Ureter (tissue), 1 donor: ENCODE measurements at places on chromosomes 7 and 10. TPM values are rescaled to one million over a fixed set of nuclear protein-coding genes. Genes with fewer than 3 reads are reported as not detected.

PTPRE gene
- total RNA-seq = 33.0 TPM

GRCh38 chr7:50502001-50502684 is 52.0 kb upstream of the FIGNL1 start:
- peak; percentile 74 for DNase-seq

GRCh38 chr10:124722798-124723783 is 21.1 kb downstream of the FAM53B start:
- DNase-seq = no peak

DNA sequence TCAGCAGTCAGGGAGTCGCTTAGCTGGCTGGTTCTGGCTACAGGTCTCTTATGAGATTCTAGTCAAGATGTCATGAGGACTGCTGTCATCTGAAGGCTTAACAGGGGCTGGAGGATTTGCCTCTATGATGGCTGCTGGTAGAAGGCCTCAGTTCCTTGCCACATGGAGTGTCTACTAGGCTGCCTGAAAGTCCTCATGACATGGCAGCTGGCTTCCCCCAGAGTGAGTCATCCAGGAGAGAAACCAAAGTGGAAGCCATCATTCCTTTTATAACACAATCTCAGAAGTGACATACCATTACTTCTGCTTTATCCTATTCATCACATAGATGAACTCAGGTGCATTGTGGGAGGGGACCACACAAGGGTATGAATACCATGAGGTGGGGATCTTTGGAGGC is 75.1 kb downstream of the EXOC6 start:
- DNase-seq = no peak

GRCh38 chr10:120131183-120131582 is 238.7 kb downstream of the SEC23IP start:
- DNase-seq = no peak

DNA sequence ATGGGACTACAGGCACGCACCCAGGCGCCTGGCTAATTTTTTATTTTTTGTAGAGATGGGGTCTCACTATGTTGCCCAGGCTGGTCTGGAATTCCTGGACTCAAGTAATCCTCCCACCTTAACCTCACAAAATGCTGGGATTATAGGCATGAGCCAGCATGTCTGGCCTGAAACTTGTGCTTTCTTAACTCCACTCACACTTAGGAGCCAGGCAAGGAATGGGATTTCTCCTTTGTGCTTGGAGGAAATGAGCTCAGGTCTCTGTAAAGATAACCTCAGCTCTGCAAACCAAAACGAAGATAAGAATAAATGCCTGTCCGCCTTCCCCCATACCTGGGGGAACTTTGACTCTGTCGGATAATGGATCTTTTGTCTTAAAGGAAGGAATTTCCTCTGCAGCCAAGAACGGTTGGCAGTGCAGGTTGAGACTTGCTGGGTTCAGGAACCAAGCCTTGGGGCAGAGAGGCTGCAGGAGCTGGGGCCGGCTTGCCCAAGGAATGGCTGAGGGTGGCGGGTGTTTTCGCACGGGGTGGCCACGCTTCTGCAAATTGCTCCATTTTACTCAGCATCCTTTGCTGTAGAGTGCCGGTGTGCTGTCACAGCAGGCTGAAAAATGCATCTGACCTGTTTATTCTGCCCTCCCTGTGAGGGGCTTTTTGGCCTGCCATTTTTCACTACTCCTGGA is 174.2 kb downstream of the KIAA1217 start:
- peak; percentile 69 for DNase-seq

DNA sequence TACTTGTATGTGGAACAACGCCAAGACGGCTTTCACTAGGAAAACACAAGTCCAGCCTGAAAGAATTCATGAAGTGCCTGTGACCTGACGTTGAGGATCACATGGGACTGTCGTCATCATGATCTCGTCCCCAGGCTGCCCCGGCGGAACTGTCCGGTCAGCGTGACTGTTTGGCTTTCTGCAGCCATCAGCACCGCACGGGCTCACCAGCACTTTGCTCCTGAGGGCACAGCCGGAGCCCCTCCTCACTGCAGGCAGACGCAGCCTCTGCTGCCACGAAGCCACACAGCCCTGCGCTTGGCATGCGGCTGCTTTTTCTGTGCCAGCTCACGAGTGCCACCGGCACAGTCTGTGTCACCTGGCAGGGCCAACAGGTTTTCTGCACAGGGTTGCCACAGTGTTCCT is 9.4 kb upstream of the GET4 start:
- DNase-seq = peak; percentile 67

DNA sequence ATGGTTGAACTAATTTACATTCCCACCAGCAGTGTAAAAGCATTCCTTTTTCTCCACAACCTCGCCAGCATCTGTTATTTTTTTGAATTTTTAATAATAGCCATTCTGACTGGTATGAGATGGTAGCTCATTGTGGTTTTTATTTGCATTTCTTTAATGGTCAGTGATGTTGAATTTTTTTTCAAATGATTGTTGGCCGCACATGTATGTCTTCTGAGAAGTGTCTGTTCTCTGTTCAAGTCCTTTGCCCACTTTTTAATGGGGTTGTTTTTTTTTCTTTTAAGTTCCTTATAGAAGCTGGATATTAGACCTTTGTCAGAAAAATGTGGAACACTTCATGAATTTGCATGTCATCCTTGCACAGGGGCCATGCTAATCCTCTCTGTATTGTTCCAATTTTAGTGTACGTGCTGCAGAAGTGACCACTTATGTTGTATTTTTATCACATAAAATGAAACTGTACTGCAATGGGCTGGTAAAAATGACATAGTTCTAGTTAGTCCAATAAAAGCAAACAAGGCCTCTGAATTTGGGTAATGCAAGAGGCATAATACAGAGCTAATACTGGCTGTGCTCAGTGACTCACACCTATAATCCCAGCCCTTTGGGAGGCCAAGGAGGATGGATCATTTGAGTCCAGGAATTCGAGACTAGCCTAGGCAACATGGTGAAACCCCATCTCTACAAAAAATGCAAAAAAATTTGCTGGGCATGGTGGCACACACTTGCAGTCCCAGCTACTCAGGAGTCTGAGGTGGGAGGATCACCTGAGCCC is 70.3 kb downstream of the ABI1 start:
- no peak for DNase-seq

DNA sequence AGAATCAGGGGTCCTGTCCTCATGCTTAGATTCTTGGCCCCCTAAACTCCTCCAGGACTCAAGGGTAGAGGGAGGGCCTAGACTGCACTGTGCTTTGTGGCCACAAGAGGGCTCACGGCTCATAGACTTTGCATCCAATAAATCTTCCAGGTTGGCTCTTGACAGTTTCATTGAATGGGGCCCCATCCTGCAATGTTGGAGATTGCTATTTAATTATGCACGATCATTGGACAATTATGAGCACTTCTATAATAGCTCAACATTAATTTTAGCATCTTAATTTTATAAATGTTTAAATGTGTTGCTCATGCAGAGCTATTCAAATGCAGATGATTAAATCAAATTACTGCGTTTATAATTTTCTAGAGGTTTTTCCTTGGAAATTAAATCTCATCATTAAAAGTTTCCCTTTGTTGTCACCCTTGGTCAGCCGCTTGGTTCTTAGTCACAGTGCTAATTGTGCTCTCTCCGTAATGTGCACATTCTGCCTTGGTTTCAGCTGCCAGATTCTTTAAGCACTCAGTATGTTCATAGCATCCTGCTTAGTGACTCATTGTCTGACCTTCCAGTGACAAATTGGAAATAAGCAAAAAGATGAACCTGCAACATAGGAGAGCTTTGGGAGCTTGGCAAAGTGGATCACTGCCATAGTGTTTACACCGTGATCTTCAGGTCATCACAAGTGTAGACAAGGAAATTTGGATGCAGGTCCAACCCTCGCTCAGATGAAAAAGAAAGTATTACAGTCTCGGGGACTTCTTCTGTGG is 33.4 kb upstream of the PLPP4 start:
- DNase-seq = no peak

WDFY4 gene
- 7.0 TPM for total RNA-seq

GRCh38 chr10:53579773-53580172 is 807.2 kb upstream of the MBL2 start:
- no peak for DNase-seq

DNA sequence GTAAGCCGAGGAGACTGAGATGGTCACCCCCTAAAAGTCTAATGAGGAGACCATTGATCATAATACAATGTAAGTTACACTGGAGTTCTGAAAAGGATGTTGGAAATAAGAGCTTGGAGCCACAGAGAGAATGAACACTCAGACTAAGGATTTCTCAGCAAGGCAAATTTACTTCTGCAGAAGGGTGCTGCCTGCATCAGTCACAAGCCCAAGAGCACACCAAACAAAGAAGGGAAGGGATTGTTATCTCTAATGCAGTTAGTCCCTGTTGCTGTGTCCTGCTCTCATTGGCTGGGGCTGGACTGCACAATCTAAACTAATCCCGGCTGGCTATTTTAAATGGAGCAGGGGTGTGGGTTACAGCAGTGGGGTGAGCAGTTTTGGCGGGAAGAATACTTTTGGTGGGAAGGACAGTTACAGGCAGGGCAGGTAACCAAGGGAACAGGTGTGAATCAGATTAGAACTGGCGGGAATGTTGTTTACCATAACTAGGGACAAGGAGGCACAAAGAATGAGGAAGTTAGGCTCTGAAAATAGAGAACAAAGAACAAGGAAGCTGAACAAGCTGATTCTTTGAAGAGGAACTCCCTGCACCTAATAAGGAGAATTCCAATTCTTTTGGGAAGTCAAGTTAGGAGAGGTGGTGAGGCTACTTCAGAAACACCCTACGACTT is 30.3 kb upstream of the TRIM24 start:
- no peak for DNase-seq

TMEM168 gene
- 63.0 TPM for total RNA-seq

DGKB gene
- total RNA-seq = 0.99 TPM

LLCFC1 gene
- not detected for total RNA-seq

CTAGE8 gene
- total RNA-seq = 3.2 TPM
